ENCODE measurements at places on chromosomes 5 and 9.

GRCh38 chr5:98639274-98639673, 134.2 kb upstream of the RGMB start:
- DNase-seq = no peak

- no peak for DNase-seq
Observed at GRCh38 chr9:113397203-113397631, 3.9 kb downstream of the ALAD start.

- DNase-seq = peak; percentile 60
Observed at GRCh38 chr5:115842952-115843351, 1.2 kb downstream of the AP3S1 start.

- DNase-seq = no peak
Observed at GRCh38 chr5:75666801-75667200, 50.4 kb downstream of the POC5 start.

DNA sequence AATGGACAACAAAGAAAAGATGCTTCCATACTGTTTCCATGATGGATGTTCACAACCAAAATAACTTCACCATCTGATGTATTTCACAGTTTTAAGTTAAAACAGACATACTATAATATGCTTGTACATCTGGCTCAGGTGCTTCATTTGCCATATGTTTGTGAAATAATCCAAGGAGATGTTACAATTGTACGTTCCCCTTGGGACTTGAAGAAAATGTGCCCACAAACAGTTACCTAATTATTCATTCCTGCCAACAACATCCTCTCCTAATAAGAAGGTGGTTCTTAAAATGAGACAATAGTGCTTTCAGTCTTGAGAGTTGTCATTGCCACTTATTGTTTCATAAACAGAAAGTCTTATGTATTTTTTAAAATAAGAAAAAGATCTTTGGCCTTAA, 33.1 kb upstream of the SMARCA2 start:
- DNase-seq = no peak

GRCh38 chr9:91907484-91908292, 42.3 kb downstream of the ROR2 start:
- DNase-seq = no peak

DNA sequence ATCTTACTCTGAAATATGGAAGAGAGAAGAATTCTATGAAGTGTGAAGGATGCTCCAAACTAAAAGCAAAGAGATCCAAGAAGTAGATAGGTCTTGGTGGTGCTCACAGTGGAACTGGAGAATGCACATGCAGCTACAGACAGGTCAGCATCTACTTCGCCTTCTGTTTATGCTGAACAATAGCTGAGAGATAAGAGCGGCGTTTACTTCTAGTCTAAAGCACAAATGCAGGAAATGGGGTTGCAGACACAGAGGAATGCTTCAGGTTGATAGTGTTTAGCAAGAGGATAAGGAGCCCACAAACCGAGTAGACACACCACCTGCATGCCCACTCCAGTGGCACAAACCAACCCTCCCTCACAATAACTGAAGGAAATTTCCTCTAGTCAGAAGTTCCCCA, 180.0 kb upstream of the RGMB start:
- DNase-seq = no peak

- no peak for DNase-seq
Observed at GRCh38 chr9:35861161-35861897, 8.9 kb downstream of the OR13J1 start.

- DNase-seq = no peak
Observed at GRCh38 chr5:65451436-65451835, 30.3 kb downstream of the ADAMTS6 start.

GRCh38 chr5:62661126-62661525, 82.5 kb downstream of the LRRC70 start:
- no peak for DNase-seq

DNA sequence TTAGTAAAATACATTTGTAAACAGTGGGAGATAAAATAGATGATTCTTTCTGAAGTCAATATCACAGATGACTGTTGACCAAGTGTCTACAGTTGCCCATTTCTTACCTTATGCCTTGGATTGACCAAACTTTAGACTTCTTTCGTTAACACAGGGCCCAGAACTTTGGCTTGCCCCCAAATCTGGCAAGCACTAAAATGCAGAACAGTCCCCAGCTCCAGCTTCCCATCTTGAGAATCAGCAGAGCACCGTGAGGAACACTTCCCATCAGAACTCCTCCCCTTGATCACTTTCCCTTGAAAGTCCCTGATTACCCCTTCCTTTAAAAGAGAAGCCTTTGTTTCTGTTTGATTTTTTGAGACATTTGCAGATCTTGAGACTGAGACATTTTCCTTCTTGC, 1039.9 kb downstream of the TLE1 start:
- no peak for DNase-seq

- DNase-seq = peak; percentile 81
Observed at GRCh38 chr5:121949885-121950284, 11.9 kb upstream of the SRFBP1 start.

- DNase-seq = no peak
Observed at GRCh38 chr5:107598958-107599357, 71.8 kb downstream of the EFNA5 start.

- DNase-seq = peak; percentile 67
Observed at GRCh38 chr5:154446195-154447088, 645 bp downstream of the SAP30L start.

DNA sequence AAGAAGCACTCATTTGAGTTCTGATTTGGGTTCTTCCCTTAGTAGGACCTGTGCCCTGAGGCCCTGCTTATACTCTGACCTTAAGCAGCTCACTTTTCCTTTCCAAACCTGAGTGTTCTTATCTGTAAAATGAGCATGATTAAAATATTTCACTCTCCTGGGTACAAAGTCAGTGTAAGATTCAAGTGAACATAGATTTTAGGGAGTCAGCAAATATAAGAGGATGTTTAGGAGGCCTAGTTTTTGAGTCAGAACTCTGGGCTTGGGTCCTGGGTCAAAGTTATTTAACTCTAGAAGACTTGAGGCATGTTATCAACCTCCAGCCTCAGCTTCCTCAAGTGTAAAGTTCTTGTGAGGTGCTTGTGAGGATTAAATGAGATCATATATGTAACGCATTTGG, 8.7 kb upstream of the SPARC start:
- no peak for DNase-seq

- no peak for DNase-seq
Observed at GRCh38 chr9:76369583-76369982, 24.6 kb downstream of the RFK start.

DNA sequence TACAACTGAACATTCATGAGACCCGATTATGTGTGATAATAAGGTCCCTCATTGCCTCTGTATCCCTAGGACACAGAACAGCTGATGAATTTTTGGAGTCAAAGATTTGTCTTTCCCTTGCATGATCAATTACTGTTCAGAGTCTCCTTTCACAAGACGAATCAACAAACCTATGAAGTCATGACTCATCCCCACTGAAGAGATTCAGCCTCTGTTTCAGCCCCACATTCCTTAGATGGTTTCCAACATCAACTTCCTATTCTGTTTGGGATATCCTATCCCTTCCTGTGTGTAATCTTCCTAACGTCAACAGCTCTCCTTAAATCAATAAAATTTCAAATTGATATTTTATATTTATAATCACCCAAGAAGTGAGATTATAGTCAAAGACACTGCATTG, 199.0 kb downstream of the DNAH5 start:
- no peak for DNase-seq

DNA sequence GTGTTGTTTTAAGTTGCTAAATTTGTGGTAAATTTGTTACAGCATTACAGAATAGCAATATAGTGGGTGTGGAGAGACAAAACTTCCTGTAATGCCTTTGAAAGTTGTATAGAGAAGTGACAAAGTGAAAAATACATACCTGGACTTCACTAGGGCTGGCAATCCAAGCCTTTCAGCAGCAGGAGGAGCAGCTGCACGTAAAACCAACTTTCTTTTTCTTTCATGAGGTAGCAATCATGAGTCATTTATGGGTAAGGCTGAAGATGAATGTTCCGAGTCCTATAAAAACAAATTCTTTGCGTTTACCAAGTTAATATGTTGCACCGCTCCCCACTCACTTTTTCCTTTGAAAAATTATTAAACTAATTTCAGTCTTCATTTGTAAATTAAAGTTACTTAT, 1138.2 kb downstream of the TAF11L14 start:
- no peak for DNase-seq

DNA sequence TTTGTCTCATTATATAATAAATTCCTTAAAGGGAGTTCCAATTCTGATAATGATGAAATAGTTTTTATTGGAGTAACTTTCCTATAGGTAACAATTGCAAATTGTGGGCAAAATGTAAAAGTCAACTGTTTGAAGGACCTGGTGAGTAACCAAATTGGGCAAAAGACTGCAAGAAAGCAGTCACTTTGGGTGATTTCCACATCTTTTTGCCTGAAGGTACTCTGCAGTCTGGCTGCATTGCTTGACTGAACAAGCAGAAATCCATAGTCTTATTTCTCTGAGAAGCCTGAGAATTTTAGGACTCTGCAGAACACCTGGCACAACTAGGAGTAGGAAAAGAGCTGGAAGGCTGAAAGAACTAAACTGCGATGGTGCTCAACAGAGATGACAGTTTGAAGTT, 114.9 kb downstream of the HOMER1 start:
- no peak for DNase-seq

DNA sequence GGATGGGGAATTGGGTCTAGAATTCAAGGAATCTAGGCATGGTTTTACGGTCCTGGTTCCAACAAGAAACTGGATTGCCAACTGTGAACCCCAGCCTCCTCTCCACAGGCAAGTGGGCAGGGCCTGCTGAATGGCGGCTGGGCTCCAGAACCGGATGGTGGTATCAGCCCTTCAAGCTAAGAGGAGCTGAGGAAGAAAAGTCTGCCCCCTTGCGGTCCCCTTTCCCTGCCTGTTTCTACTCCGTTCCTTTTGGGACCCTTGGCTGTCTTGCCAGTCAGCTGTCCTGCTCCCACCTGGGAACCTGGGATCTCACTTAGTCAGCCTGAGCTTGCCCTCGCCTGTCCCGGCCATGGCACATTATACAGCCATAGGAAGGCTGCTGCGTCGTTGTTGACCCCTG, 234.4 kb upstream of the DAPK1 start:
- DNase-seq = no peak

GRCh38 chr9:136610426-136610825, 52.3 kb upstream of the EGFL7 start:
- DNase-seq = no peak

GRCh38 chr5:123721675-123722276, 209.8 kb downstream of the CSNK1G3 start:
- DNase-seq = no peak

- DNase-seq = no peak
Observed at GRCh38 chr5:98109561-98110006, 663.9 kb upstream of the RGMB start.

DNA sequence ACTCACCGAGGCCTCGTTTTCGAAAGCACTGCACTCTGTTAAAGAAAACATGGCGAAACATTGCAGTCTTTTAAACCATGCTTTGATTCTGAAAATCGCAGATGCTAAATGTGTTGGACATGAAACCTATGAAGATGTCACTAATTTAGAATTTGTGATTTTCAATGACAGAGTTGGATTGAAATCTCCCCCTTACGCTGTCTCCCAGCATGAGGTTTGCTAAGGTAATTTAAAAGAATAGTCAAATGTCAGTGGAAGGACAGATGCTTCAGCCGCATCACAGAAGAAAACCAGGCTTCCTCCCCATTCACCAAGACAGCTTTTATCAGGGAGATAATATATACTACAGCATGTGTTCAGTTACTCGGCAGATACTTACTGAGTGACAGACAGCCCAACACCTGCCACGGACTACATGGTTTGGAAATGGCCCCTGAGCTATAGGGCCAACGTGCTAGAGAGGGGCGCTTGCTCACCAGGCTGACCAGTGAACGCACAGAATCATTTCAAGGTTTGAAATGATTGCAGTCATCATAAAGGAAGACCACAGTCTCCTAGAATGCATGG, 136.9 kb downstream of the ADAMTS16 start:
- no peak for DNase-seq

DNA sequence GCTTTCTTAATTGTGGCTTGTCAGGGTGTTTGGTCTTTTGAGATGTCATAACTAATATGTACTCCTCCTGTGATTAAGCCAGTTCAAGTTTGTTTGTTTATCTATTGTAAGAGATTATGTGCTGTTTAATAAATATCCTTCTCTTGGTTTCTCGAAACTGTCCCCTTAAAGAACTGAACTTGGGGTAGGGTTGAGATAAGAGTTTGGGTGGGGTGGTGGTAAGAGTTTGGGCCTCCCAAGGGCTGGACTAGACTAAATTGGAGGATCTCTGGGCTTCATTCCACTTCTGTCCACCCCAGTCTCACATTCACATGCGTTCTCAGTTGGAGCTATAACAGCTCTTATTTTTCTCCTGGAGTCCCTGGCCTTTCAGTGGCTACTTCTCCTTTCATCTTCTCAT, 38.2 kb downstream of the AQP7 start:
- DNase-seq = no peak

GRCh38 chr5:152288499-152288898, 116.6 kb downstream of the NMUR2 start:
- DNase-seq = no peak

GRCh38 chr5:38913714-38914113, 67.9 kb downstream of the OSMR start:
- no peak for DNase-seq

DNA sequence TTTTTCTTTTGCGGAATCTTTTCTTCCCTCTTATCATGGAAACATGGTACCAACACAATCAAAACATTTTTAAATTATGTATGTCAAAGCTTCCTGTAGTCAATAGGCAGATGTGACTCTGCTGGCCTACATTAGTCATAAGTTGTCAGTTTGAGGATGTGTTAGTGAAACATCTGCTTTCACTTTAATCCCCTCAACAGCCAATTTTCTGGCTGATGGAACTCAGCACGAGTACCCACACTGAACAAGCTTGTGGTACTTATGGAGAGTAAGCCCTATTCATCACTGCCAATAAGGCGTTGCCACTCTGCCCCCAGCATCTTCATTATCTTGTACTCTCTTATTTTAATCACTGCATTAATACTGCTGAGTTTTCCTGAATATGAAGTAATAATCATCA, 1034.4 kb downstream of the CDH9 start:
- peak; percentile 43 for DNase-seq

- DNase-seq = peak; percentile 45
Observed at GRCh38 chr5:54895816-54896341, 89.5 kb downstream of the ESM1 start.

DNA sequence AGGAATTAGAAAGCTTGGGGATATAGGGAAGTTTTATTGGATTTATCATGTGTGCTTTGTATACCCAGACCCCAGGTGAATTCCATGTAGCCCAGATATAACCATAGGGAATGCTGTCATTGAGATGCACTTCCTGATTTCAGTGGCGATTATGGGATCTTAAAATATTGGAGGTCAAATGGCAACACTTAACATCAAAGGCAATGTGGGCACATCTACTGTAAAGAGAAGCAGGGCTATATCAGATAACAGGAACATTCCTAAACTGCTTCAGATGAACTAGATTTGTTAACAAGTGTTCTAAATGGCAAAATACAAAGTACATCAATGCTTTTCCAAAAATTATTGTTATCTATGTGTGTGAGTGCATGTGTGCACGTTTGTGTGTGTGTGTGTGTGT, 883.5 kb upstream of the EDIL3 start:
- no peak for DNase-seq

- peak; percentile 43 for DNase-seq
Observed at GRCh38 chr5:88502179-88503040, 233.8 kb upstream of the TMEM161B start.
